ENCODE measurements at places on chromosomes 12 and 14.

GRCh38 chr12:271161-271560, 8.5 kb upstream of the SLC6A13 start:
- no peak for DNase-seq

GRCh38 chr14:103688906-103689902, 26.0 kb downstream of the XRCC3 start:
- no peak for DNase-seq

DNA sequence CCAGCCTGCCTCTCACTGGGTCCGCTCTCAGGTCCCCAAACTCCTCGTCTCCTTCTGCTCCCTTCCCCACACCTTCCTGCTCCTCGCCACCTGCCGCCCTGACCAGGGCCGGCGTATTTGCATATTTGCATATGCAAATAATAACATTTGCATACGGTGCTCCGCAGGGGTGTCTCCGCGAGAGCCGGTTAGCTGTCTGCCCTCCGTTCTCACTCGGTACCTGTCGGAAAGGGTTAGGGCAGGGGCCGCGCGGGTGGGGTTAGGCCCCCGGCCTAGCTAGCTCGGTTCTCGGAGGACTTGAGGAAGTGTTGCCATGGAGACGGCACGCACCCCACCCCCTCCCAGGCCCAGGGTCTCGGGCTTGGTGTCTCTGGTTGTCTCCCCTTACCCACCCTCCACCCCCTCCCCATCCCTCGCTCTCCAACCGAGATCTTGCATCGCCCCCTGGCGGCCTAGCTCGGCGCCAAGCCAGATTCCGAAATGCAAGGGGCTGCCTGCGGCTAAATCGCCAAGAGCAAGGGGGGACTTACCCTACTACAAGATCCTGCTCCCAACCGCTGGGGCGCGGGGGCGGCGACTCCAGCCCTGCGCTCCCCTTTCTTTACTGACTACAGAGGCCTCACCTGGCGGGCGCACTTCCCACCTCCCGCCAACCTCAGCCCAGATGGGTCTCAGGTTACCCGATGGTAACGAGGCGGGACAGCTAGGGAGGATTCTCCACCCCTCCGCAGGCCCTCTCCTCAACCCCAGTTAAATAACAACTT, 8.1 kb downstream of the STAC3 start:
- DNase-seq, result peak; percentile 85

GRCh38 chr14:23450379-23450778, 14.9 kb upstream of the MYH7 start:
- DNase-seq, result no peak

- no peak for DNase-seq
These were observed 14.7 kb upstream of the KRT86 start for GRCh38 chr12:52259657-52260243.

- DNase-seq, result no peak
These were observed 14.2 kb downstream of the RAB21 start for GRCh38 chr12:71768900-71769299.

DNA sequence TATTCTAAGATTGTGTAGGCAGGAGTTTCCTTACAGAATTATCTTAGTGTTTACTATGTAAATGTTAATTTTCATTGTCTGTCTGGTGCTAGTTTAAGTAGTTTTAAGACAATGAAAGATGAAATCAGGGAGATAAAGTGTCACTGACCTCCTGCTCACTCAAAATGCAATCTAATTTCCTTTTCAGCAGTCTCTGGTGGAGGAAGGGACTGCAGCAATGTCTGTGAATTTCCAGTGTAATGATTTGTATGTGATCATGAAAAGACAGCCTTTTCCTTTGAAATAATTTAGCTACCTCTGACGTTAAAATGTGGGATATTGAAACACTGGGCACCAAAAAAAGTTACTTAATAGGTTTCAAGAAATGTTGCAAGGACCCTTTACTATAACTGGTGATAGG, 779.7 kb upstream of the FLRT2 start:
- no peak for DNase-seq

GRCh38 chr12:110600254-110600653, 13.7 kb upstream of the TCTN1 start:
- DNase-seq, result no peak

- DNase-seq, result no peak
These were observed 66.4 kb downstream of the ITPK1 start for GRCh38 chr14:93049315-93049714.

DNA sequence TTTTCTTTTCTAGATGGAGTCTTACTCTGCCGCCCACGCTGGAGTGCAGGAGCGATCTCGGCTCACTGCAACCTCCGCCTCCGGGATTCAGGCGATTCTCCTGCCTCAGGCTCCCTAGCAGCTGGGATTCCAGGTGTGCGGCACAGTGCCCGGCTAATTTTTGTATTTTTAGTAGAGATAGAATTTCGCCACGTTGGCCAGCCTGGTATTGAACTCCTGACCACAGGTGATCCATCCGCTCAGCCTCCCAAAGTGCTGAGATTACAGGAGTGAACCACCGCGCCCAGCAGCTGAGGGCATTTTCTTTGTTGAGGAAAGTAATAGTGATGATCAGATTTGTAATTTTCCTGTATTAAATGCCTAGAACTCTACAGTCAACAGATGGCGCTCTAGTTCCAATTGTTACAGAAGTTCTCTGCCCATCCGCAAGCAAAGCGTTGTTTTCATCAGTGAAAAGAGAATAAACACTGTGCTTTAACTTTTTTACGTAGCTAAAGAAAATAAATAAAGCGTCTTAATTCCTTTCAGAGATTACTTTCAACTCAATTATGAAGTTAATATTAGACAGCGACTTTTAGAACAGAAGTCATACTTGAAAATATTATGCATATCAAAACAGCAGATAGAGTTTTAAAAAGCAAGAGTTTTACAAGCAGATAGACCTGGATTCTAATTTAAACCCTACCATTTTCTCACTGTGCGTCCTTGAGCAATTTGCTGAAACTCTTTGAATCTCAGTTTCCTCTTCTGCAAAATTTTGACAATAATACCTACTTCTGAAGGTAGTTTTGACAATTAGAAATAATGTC, 335.1 kb downstream of the DUSP6 start:
- DNase-seq, result peak; percentile 62

DNA sequence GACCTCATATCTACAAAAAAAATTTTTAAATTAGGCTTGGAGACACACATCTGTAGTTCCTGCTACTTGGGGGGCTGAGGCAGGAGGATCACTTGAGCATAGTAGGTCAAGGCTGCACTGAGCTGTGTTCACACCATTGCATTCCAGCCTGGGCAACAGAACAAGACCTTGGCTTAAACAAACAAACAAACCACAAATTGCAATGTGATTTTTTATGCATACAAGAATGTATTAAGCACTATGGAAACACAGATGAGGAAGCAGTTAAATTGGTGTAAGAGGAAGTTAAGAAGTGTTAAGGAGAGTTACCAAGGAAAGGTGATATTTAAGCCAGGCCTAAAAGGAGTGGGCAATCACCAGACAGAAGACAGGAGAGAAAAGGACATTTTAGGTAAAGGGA, 83.6 kb upstream of the HECTD1 start:
- DNase-seq, result no peak

DNA sequence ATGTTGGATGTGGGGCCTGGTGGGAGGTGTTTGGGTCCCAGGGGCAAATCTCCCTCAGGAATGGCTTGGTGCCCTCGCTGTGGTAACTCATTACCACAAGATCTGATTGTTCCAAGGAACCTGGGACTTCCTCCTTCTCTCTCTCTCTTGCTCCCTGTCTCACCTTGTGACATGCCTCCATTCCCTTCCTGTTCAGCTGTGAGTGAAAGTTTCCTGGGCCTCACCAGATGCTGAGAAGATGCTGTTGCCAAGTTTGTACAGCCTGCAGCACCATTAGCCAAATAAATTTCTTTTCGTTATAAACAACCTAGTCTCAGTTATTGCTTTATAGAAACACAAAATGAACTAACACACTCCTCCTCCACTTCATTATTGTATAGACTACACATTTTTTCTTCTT, 759.8 kb upstream of the MDGA2 start:
- DNase-seq, result no peak

DNA sequence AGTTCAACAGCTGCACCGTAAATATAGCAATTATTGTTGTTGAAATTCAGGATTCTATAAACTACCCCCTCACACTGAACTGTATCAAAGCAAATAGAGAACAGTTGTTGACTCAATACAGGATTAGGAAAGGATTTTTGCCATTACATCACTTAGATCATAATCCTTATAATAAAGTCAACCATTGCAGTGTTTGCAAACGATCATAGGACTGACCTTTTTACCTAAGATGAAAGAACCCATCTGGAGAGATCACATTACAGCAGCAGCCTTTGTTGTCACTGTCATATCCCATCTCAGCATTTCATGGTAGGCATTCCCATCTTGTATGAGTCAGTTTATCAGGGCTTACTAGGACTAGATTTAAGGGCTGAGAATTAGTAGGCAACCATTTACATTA, 96.1 kb downstream of the IPO8 start:
- DNase-seq, result no peak

GRCh38 chr12:47987411-47988072, 16.7 kb downstream of the COL2A1 start:
- no peak for DNase-seq

GRCh38 chr12:110785240-110785639, 42.5 kb upstream of the PPP1CC start:
- DNase-seq, result no peak

DNA sequence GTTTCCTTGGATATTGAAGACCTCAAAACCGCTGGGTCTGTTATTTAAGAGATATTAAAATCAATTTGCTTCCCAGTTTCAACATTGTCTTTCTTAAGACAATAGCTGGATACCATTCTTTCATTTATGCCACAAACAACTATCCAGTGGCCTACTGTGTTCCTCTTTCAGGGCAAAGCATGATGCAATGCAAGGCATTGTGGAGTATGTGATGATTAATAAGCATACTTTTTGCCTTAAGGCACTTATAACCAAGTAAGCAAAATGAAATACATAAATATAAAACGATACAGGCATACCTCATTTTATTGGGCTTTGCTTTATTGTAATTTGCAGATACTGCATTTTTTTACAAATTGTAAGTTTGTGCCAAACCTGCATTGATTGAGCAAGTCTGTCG, 45.5 kb downstream of the SCN8A start:
- no peak for DNase-seq

DNA sequence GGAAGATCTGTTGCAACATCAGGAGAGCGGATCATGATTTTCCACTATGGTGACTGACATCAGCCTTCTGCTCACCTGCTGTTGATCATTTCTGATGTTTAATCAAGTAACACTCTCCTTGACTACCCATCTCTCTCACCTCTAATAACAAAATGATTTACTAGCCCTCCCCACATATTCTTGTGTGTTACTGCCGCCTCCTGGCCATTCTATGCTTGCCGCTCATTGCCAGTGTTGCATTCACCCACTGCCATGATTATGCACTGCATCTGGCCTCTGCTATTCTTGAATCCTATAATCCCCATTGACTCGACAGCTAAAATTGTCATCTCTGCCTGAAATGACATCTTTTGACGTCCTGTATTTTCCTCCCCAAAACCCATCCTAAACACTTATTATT, 113.8 kb downstream of the RERGL start:
- DNase-seq, result peak; percentile 12

- no peak for DNase-seq
These were observed 4.4 kb downstream of the TXNRD1 start for GRCh38 chr12:104219908-104220404.

- DNase-seq, result no peak
These were observed 67.5 kb downstream of the SLC38A1 start for GRCh38 chr12:46201284-46201789.

DNA sequence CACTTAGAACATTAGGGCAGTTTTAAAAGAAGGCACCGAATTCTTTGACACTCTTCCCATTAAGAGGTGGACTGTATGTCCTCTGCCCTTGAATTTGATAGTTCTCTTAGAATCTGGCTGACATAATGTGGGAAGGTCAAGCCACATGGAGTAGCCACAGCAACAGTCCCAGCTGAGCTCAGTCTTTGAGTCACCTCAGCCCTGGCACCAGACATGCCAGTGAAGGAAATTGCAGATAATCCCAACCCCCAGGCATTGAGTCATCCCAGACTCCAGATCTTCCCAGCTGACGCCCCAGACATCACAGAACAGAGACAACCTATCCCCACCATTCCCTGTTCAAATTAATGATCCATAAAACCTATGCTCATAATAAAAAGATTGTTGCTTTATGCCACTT, 83.4 kb downstream of the GTF2A1 start:
- no peak for DNase-seq

GRCh38 chr12:132500142-132500855, 10.3 kb downstream of the FBRSL1 start:
- DNase-seq, result no peak

DNA sequence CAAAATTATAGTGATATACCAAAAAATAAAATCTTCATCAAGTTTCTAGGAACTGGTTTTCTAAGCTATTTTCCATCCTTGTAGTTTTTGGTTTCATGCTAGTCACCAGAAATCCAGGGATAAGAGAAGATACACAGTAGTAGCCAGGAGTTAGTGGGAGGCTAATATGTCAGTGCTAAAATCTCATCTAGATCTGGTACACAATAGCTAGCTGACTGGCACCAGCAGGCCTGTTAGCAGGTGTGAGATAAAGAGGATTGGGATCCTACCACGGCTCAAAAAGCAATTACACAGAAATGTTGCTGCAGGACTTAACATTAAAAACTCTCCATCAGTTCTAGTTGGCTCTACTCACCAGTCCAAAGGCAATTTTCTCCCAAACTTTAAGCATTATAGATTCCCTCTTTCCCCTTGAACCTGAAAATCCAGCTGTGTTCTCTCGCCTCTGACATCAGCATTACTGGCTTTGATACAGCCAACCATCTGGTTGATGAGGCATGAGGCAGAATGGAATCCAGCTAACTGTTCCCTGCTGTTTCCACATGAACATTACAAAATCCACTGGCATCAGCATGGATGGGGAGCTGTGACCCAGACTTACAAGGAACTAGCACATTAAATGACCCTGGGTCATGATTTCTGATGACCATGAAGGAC, 41.8 kb upstream of the CCDC196 start:
- DNase-seq, result no peak

- no peak for DNase-seq
These were observed 20.2 kb downstream of the P2RX2 start for GRCh38 chr12:132638541-132639408.

DNA sequence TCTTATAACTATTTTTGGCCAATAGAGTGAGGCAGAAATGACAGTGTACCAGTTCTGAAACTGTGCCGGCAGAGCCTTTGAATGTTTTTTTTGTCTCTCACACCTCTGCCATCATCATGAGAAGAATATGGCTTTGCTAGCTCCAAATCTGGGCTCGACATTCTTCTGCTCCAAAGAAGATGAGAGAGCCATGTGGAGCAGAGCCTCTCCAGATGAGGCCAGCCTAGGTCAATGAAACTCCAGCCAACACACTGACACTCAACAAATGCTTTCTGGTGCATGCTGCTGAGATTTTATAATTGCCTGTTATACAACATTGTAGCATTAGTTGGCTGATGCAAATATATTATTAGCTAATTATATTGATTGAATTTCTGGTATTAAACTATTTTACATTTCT, 154.7 kb downstream of the SLC38A4 start:
- DNase-seq, result no peak

- no peak for DNase-seq
These were observed 272.4 kb downstream of the FOXN3 start for GRCh38 chr14:89144642-89145041.

All from neuronal stem cell (in vitro differentiated cells).